ENCODE measurements at places on chromosomes 6 and 20.

DNA sequence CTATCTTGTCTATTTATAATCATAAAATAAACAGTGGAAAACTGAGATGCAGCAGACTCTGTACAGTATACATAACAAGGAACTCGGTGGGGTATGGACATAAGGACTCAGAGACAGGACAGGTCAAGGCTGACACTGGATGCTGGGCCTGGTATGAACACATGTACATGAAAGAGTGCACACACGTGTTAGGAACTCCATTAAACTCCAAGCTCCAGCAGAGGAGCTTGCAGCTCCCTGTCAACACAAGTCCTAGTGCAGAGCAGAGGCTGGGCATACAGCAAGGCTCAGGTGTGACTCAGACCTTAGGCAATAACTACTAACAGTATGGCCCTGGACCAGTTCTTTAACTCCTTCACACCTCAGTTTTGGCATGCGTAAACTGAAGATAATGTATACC lies 17.1 kb downstream of the NAPB start:
- no peak for DNase-seq

DNA sequence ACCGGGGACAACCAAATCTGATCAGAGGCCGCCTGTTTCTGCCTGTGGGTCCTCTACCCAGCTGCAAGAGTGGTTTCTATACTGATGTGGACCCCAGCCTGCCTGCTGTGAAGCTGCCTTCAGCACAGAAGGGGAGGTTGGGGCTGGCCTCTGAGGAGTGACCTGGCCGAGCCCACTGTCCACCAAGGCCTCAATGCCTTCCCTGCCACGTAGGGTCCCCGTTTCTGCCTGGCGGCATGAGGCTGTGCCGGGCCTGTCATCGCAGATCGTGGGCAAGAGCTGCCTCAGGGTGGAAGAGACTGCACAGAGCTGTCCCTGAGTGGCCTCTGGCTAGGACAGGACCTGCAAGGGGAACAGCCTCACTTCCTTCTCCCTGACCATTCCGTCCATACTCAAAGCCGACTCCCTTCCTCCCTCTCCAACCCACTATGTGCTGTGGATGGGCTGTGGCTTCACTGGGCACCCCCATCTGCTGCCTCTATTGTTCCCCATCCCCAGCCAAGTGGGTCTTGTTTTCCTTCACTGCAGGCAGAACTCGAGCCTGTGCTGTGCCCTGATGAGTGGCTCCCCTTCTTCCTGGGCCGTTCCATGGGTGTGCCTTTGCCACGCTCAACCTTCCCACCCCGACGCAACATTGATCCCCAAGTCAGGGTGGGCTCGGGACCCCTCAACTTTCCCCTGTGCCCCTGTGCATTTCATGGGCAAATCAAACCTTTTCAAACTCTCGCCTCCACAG lies 60.3 kb downstream of the ERMARD start:
- DNase-seq = no peak

DNA sequence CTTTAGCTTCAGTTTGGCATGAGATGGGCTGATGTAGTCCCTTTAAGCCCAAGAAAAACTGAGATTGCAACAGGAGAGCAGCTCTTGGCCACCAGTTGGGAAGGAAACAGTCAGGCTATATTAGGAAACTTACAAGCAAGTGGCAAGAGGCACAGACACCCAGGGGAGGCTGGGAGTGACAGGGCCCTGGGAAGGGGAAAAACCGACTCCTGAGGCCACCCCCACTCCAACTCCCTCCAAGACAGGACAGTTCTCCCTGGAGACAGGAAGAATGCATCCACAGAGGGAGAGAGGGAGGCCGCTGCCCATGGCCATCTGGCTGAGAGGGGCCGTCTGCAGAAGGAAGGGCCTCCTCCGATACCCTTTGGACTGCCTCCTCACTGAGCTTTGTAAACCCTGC lies 20.5 kb downstream of the JPH2 start:
- DNase-seq = no peak

DNA sequence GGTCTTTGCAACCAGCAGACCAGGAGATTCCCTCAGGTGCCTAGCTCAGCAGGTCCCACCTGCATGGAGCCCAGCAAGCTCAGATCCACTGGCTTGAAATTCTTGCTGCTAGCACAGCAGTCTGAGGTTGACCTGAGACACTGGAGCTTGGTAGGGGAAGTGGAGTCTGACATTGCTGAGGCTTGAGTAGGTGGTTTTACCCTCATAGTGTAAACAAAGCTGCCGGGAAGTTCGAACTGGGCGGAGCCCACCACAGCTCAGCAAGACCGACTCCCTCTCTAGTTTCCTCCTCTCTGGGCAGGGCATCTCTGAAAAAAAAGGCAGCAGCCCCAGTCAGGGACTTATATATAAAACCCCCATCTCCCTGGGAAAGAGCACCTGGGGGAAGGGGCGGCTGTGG lies 34.3 kb downstream of the PRSS35 start:
- no peak for DNase-seq

GRCh38 chr6:27757307-27757706 lies 154.9 kb downstream of the OR2B2 start:
- DNase-seq = peak; percentile 43

DNA sequence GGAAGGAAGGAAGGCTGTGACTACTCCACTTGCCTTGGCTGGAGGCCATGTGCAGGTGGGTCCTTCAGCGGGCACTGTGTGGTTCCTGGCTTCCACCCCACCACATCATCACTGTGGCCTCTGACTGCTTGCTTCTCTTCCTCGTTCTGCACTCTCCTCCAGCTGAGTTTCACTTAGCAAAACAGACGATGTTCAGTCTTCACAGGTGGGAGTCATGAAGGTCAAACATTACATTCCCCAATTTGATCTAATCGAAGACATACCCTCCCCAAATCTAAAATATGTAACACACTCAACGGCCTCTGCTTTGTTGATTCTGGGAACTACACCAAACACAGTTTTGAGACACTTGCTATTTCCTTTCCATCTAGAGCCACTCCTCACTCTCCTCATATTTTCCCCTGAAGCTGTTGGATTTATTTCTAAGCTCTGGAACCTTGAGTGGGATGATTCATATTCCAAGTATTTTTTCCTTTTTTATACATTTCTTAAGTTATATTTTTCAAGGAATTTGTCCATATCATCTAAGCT lies 132.5 kb upstream of the FOXA2 start:
- no peak for DNase-seq

GRCh38 chr6:53199156-53199555 lies 50.5 kb upstream of the GCM1 start:
- DNase-seq = no peak

GRCh38 chr6:30709101-30709868 lies 7.8 kb downstream of the MDC1 start:
- no peak for DNase-seq

GRCh38 chr6:12165297-12165696 lies 124.9 kb upstream of the EDN1 start:
- no peak for DNase-seq

- no peak for DNase-seq
Measured at GRCh38 chr6:5878792-5879191, 127.9 kb downstream of the NRN1 start.

DNA sequence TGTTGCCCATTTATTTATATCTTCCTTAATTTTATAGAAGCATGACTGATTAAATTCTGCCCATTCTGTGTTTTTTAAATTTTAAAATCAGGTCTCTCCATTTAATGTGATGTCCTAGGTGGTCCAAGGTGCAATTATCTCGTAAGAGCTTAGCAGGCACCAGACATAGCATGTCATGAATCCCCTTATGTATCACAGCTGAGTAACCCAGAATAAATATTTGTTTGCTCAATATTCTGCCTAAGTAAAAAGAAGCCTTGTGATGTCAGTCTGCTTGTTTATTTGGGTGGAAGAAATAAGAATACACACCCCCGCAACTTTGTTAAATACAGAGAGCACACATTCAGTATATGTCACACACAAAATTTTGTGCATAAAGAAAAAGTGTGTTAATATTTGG lies 211.3 kb downstream of the FARS2 start:
- no peak for DNase-seq

DNA sequence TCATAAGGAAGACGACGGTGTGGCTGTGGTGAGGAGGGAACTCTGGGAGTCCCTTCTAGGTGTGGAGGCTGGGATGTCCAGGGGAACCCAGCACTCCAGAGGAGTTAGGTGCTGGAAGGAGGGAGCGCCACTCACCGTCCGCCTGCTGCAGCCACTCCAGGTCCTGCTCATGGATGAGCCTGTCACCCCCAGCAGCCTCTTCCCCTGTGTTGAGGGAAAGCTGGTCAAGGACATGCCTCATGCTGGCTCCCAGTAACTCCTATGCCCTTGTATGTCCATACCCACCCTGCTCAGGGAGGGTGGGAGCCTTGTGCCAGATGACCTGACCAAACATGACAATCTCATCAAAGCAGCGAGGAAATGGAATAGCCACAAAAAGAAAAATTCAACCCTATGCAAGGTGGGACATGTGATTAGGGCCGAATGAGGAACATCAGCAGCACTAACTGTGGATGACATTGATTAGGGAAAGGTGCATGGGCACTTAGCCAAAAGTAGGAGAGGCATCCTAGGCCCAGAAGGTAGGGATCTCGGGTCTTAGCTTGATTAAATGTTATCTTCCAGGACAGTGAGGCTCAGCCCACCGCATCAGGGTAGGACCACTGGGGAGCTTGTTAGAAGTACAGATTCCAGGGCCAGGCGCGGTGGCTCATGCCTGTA lies 3.0 kb downstream of the DNPH1 start:
- DNase-seq = no peak

DNA sequence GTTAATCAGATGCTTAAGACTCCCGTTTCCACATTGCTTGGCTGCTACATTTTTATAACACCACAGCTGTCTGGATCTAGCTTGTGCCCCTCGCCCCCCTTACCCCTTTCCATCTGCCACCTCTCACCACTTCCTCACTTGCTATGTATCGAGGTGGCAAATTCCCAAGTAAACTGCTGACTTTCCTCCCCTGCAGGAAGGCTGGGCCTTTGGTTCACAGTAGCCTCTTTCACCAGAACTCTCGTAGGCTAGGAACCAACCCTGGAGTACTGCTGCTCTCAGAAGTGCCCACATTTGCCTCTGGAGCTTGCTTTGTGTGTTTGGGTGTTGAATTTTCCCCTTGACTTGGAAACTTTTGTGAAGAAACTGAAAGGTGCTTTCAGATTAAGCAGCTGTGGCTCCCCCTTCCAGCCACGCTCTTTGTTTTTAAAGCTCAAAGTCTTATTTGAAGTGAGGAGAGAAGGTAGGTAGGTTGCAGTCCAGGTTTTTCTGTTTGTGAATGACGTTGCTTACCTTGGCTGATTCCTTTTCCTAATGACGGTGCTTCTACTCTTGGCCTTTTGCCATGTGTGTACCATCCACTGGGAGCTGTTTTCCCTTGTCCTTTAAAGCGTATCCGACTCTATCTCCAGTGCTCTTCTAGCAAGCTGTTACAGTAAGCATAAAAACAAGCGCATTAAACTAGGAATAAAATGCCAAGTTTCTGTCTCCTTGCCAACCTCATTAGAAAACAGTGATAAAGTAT lies 90.4 kb downstream of the CARMIL1 start:
- DNase-seq = peak; percentile 85

- no peak for DNase-seq
Measured at GRCh38 chr6:6592826-6593475, 4.4 kb downstream of the LY86 start.

GRCh38 chr6:8159966-8160365 lies 57.6 kb upstream of the EEF1E1 start:
- no peak for DNase-seq

- no peak for DNase-seq
Measured at GRCh38 chr6:133610971-133611370, 277.9 kb upstream of the TCF21 start.

GRCh38 chr6:82953871-82954270 lies 111.8 kb downstream of the UBE3D start:
- no peak for DNase-seq

DNA sequence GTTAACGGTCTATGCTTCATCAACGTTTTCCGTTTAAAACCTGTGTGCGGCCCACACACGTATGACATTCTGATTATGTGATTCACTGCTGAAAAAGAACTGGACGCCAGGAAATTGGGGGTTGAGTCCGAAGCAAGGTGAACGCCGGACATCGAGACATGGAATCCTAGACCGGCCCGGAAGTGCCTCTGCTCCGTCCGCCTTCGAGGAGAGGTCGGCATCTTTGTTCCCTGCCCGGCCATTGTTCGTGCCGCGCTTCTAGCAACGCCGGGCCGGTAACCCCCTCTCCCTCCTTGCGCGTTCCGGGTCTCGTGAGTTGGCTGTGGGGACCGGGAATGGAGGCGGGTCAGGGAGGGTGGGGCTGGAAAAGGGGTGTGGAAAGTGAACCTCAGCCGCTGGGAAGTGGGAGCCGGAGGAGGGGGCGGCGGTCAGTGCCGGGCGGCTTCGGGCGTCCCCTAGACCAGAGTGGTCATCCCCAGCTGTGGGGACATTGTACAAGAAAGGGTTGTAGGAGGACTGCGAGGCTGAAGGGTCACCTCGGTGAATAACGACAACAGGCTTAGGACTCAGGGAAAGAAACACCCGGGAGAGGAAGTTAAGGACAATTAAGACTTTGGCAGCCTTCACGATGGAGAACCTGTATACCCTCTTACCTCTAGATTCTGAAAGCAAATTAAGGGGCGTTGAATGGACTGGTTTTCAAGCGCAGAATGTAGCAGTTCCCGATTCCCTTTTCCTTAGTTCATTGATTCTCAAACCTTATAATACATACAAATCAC lies at the start of gene ZSCAN9:
TSS of gene ZSCAN9 (plus strand) at position 220 of the 779 bp plus-strand sequence. CDS start 1,810 bp downstream, outside the sequence.
- DNase-seq = peak; percentile 84

- no peak for DNase-seq
Measured at GRCh38 chr6:157830354-157831017, 7.4 kb downstream of the SNX9 start.

- DNase-seq = no peak
Measured at GRCh38 chr20:58634059-58634458, 17.0 kb upstream of the STX16 start.

DNA sequence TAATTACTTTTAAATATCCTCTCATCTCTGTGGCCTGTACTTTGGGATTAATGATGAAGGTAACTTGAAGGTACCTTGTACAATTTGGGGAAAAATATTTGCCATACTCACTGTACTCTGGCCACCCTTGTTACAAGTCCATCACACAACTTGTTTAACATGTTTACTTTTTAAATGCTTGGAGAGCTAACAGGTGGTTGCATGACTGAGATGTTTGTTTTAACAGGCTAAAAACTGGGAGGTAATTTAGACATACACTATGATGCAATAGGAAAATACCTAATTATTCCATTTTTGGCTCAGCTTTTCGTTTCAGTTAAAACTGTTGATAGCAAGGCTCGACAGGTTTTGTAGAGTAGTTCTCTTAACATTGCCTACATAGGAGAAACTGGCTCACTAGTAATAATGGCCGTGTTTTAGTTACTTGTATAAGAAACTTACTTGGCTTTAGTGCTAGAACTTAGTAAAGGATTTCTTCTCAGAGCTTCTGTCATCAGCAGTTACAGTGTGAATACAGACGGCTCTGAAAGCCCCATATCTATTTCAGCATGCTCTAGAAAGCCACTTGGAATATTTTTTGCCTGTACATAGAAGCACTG lies 489.8 kb upstream of the SOX4 start:
- DNase-seq = no peak

GRCh38 chr6:85944776-85945175 lies 302.1 kb upstream of the SYNCRIP start:
- no peak for DNase-seq

- peak; percentile 51 for DNase-seq
Measured at GRCh38 chr20:62238569-62239277, 402 bp downstream of the OSBPL2 start.

All from NCI-H1930 (cell line).